ENCODE measurements at places on chromosomes 5 and 9.

DNA sequence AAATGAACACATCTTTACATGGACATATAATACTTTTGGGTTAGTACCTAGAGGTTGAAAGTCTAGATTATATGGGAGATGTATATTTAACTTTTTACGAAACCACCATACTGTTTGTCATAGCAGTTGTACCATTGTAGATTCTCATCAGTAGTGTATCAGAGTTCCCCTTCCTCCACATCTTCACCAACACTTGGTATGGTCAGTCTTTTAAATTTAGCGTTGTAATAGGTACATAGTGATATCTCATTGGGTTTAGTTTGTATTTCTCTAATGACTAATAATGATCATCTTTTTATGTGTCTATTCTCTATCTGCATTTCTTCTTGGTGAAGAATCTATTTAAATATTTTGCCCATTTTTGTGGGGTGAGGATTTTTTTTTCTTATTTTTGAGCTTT lies 137.5 kb downstream of the NR3C1 start:
- no peak for DNase-seq

- peak; percentile 57 for DNase-seq
Observed at GRCh38 chr5:119435436-119436132, 16.7 kb upstream of the HSD17B4 start.

GRCh38 chr5:7376871-7377270 lies 19.1 kb upstream of the ADCY2 start:
- DNase-seq, result no peak

DNA sequence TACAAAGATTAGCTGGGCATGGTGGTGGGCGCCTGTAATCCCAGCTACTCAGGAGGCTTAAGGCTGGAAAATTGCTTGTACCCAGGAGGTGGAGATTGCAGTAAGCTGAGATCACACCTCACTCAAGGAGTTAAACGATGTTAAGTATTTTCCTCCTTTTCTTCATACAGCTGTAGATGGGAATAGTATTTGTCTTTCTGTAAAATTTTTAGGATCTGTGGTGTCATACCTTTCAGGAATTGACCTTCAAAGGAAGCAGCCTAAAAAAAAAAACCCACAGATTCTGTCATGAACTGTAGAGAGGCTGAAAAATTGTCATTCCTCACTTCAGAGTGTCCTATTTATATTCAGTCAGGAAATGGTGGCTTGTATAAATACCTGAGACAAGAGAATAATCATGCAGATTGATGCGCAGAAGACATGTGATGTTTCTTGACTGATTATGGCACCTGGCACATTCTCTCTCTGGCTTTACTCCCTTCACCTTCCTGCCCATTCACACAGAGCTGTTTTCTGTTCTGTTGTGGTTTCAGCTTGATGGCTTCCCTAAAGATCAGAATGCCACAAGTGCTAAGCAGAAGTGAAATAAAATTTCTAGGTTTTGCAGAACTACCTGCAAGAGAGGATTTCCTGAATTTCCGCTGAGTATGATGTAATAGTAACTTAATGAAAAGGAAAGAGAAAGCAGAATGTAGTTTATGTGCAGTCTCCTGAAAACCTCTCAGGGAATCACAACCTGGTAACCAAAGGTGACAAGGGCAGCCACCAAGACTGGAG lies 3.8 kb downstream of the IFNA1 start:
- DNase-seq, result no peak

DNA sequence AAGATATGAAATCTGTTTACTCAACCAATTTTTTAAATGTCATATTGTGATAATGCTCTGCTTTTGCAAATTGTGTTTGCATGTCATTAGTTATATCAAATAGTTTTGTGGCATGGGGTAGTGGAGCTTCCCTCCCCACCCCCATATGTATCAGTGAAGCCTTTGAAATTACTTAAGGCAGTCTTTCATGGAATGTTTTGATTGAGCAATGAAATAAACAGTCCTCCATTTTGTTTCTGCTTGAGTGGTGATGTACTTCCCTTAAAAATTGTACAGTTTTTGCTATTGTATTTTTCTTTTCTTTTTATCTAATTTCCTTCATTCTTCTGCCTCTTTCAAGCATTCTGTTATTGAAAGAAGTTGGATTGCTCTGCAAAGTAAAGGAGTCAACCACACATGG lies 3.5 kb downstream of the SOWAHA start:
- DNase-seq, result no peak

- DNase-seq, result no peak
Observed at GRCh38 chr5:53917095-53917494, 356.7 kb downstream of the NDUFS4 start.
